ENCODE measurements at places on chromosomes 1 and 21.

DNA sequence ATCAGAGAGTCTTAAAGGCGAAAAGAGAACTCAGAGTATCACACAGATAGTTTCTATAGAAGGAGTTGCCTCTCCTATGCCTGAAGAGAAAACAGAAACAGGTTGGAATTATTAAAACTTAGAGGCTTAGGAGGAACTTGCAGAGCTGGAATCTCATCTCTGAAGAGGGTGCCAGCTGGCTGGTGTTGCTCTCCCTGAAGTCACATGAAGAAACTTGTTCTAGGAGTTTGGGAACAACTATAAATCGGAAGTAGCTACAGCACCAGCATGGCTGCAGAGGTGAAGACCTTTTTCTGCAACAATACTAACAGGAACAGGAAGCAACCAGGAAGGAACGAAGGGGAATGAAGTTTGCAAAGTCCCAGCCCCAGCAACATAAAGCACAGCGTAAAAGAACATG is 35.8 kb downstream of the FMO3 start:
- no peak for DNase-seq

DNA sequence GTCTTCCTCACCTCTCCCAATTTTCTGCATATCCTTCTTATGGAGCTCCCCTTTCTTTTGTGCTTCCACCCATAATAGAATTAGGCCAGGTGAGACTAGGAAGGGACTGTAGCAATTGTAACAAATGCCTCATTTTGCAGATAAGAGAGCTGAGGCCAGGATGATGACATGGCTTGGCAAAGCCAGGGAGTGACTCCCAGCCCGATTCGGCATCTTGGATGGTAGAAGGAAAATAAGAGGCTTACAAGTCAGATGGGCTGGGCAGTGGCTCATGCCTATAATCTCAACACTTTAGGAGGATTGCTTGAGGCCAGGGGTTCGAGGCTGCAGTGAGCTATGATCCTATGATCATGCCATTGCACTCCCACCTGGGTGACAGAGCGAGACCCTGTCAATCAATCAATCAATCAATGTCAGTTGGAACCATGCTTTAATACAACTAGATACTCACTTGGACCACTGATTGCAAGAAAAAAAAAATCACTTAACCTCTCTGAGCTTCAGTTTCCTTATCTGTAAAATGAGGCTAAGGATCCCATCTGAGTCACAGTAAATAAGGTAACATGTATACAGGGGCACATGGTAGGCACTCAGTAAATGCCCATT is 51.6 kb downstream of the PLEKHA6 start:
- no peak for DNase-seq

- DNase-seq: no peak
These were observed 195.7 kb downstream of the GPATCH2 start for GRCh38 chr1:217435204-217435603.

- no peak for DNase-seq
These were observed 74.2 kb upstream of the NGF start for GRCh38 chr1:115412286-115412685.

DNA sequence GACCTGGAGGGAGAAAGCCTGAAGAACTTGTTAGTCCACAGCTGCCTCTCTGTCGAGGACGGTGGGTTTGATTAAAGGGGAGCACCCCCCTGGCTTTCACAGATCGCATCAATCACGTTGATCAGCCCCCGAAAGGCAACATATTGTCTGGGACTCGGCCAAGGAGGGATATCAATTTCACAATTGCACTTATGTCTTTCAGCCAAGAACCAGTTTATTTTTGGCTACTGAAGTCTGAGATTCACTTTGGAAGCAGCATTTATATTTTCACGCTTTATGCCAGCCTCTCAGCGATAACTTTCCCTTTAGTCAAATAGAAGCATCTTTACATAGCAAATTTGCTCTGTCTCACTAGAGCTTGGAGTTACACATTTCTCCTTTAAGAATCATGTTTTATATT is 253.2 kb upstream of the RRP15 start:
- no peak for DNase-seq

- DNase-seq: no peak
These were observed 43.9 kb downstream of the ZNF684 start for GRCh38 chr1:40575336-40575735.

DNA sequence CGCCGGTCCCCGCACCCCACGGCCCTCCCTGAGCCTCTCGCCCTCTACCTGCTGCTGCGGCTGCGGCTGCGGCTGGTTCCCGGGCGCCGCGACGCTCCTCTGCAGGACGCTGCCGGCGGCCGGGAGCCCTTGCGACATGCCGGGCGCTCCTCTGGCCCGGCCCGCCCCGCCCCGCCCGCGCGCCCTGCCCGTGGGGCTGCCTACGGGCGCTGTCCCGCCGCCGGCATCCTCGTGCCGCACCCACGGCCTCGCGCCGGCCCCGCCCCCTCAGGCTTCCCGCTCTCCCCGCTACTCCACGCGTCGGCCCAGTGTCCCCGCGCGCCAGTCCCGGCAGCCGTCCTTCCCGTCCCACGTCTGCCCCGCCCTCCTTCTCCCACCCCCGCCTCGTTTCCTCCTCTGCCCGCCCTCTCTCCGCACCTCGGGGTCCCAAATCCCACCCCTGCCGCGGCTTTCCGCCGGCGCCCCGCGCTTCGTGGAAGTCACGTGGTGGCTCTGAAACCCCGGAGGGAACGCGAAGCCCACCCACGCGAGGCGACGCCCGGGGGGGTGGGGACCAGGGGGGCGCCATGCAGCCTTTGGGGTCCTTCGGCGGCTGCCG is at the start of gene BATF3:
TSS of gene BATF3 (minus strand) at position 216 of the 598 bp plus-strand sequence. CDS start at position 138, 78 bp downstream.
- peak; percentile 62 for DNase-seq

GRCh38 chr1:151024540-151025146 is 11.7 kb upstream of the BNIPL start:
- DNase-seq: peak; percentile 75

DNA sequence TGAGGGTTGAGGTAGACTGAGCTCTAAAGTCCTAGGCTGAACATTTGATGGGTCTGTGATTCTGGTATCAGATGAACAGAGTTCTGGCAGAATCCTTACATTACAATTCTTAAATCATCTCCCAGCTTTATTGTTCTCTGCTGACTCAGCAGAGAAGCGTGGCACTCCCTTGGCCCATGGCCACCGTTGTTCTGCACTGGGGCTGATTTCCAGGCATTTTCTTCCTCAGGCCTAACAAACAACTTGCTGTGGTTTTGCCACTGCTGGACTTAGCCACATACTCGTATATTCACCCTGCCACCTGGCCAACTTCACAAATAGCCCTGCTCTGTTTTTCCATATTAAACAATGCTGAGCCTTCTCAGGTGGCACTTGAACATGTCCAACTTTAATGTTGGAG is 223.2 kb downstream of the TNR start:
- DNase-seq: no peak

- DNase-seq: no peak
These were observed 611.5 kb upstream of the RGS18 start for GRCh38 chr1:191546803-191547202.

DNA sequence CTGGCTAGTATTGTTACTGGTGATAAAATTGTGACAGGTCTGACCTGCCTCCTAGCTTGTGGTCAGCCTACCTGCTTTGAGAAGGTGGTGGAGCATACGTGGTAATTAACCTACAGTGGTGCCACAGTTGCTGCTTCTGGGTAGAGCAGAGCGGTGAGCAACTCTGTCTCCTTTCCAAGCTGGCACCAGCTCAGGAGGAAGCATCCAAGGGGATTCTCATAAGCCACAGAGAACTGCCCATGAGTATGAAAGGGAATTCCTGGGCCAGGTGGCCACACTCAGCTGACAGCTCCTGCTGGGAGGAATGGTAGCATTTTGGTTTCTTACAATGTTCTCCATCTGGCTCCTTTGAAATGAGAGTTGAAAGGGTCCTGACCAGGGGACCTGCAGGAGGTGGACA is 39.4 kb downstream of the ATP2B4 start:
- DNase-seq: no peak

DNA sequence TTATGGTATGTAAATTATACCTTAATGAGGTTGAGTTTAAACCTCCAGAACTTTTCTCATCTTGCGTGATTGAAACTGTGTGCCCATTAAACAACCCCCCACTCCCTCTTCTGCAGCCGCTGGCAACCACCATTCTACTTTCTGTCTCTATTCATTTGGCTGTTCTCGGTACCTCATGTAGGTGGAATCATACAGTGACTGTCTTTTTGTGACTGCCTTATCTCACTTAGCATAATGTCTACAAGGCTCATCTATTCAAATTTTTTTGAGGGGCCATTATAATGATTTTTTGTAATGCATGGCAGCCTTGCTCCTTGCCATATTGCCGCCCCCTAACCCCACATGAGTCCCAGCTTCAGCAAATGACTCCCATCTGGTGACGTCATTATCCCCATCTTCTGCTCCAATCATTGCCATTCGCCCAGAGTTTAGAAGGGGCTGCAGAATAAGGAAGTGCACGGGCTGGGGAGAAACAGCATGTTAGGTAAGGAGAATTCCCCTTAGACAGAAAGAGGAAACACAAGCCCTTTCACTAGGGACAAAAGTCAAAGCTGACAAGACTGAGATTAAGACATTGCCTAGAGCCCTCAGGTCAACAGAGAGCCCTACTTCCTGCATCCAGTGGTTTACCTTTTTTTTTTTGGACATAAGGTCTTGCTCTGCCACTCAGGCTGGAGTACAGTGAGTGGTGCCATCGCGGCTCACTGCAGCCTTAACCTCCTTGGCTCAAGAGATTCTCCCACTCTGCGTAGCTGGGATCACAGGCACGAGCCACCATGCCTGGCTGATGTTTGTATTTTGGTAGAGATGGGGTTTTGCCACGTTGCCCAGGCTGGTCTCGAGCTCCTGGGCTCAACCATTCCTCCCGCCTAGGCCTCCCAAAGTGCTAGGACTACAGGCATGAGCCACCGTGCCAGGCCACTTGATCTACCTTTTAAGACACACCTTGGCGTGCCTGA is 78.4 kb upstream of the ERRFI1 start:
- DNase-seq: peak; percentile 52

GRCh38 chr21:26806801-26807295 is 38.4 kb downstream of the ADAMTS1 start:
- DNase-seq: no peak

GRCh38 chr1:118204105-118204504 is 19.1 kb upstream of the SPAG17 start:
- DNase-seq: no peak

DNA sequence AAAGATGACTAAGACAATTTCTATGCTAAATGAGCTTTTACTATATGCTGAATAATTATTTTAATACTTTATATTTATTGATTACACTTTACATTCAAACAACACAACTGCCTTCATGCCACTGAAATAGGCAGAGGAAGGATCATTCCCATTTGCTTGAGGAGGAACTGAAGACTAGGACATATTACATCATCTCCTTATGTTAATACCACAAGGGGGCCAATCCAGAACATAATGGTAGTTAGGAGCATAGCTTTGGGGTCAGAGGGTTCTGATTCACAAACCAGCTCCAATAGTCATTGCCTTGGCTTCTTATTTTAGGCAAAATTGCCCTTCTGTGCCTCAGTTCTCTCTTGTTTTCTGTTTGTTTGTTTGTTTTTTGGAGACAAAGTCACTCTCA is 306.5 kb downstream of the KCNH1 start:
- no peak for DNase-seq

DNA sequence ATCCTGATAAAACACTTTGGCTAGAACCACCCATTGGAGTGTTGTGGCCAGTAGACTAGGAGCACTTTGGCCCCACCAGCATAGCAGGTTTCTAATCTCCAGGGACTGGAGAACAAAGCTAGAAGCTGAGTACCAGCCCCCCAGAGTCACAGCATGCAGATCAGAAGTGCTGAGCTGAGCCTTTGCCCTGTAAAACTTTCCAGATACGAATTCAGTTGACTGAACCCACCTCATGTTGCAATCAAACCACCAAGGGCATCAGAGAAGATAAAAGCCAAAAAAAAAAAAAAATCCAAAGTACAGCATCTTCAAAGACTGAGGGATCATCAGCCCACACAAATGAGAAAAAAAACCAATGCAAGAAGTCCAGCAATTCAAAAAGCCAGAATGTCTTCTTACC is 8.7 kb upstream of the CD53 start:
- DNase-seq: no peak

DNA sequence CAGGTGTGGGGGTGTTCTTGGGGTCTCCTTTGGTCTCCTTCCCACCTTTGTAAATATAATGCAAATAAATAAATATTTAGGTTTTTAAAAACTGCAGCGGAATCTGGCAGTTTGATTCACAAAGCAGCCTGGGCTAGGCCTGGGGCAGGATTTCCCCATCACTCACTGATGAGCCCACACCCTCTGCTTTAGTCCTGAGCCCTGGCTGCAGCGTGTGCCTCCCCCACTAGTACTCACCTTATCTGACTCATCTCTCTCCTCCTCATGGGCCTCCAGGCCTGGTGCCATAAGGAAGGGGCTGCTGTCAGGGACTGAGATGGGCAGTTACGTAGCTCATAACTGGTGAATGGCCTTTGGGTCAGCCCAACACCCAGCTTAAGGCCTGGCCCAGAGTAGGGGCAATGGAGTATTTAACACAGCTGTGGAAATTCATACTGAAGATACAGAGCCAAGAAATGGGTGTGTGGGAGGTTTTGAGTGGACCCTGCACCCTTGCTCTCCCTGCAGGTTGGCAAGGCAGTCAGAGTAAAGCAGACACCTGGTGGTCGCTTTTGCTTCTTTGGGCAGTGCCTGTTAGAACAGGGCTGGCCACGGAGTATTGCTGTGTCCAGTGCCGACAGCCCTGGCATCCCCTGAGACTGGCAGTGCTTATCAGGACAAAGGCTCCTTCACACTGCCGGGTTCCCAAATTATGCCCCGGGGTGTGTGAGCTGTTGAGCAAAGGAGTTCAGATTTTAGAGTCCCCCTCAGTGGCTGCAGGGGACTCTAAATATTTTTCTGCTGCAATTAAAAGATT is 39.7 kb downstream of the AZIN2 start:
- DNase-seq: peak; percentile 55

DNA sequence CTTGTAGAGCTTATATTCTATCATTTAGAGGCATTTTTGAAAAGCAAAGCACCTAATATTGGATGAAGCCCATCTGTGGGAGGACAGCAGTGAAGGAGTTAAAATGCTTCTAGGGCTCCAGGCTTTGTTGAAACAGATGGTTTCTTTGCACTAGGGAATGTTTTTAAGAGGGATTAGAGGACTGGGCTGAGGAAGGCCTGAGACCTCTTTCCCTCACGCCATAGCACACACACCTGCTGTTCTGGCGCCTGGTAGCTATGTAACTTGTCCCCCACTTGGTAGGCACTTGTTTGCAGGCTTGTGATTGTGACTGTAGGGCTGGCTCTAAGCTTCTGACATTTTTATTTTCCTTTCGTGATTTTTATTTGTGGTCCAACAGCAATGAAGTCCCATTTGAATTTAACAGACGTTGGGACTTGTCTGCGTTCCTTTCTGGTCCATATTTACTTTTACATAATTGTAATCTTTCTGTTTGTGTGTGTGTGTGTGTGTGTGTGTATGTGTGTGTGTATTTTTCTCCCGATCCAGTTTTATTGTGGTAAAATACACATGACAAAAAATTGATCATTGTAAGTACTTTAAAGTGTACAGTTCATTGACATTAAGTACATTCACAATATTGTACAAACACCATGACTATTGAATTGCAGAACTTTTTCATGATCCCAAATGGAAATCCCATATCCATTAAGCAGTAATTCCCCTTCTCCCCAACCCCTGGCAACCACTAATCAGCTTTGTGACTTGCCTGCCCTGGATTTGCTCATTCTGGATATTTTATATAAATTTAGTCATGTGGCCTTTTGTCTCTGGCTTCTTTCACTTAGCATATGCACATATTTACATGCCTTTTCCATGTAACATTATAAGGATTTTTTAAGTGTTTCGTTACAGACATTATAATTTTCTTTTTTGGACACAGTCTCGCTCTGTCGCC is 33.5 kb upstream of the MACF1 start:
- no peak for DNase-seq

All from GM20000 (cell line).